ENCODE measurements at places on chromosomes 16 and 17.

GRCh38 chr16:31215287-31216162 is 1.4 kb downstream of the PYDC1 start:
- DNase-seq = no peak

DNA sequence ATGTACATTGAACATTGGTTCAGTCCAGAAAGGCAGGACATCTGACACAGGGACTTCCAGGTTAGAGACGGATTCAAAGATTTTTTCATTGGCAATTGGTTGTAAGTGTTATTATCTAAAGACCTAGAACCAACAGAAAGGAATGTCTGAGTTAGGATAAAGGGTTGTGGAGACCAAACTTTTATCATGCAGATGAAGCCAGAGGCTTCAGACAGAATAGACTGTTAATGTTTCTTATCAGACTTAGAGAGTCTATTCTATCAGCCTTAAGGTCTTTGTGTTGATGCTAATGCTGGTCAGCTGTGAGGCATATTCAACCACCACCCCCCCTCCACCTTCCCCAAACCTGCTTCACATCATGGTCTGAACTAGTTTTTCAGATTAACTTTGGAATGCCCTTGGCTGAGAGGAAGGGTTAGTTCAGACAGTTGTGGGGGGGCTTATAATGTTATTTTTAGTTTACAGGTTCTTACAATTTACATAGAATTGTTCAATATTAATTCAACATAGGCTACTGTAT is 2.1 kb upstream of the ITGB3 start:
- no peak for DNase-seq

GRCh38 chr17:17063546-17064122 is 21.4 kb downstream of the MPRIP start:
- no peak for DNase-seq

GRCh38 chr16:66369055-66369592 is 2.6 kb downstream of the CDH5 start:
- no peak for DNase-seq

GRCh38 chr16:8998108-8998507 is 34.4 kb upstream of the USP7 start:
- no peak for DNase-seq

- peak; percentile 26 for DNase-seq
Observed at GRCh38 chr16:14249291-14250032, 178.3 kb downstream of the MRTFB start.

DNA sequence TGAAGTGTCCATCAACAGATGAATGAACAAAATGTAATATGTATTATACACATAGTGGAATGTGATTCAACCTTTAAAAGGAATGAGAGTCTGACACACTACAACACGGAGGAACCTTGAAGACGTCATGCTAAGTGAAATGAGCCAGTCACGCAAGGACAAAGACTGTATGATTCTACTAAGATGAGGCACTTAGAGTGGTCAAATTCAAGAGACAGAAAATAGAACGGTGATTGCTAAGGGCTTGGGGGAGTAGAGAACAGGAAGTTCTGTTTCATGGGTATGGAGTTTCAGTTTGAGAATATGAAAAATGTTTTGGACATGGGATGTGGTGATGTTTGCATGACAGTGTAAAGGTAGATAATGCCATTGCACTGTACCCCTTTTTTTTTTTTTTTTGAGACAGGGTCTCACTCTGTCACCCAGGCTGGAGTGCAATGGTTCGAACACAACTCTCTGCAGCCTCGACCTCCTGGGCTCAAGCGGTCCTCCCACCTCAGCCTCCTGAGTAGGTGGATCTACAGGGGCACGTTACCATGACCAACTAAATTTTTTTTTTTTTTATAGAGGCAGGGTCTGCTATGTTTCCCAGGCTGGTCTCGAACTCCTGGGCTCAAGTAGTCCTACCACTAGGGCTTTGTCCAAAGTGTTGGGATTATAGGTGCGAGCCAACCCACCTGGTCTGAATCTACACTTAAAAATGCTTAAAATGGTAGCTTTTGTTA is 2.9 kb upstream of the CCDC102A start:
- no peak for DNase-seq

GRCh38 chr16:66798161-66798560 is 3.2 kb downstream of the TERB1 start:
- no peak for DNase-seq

DNA sequence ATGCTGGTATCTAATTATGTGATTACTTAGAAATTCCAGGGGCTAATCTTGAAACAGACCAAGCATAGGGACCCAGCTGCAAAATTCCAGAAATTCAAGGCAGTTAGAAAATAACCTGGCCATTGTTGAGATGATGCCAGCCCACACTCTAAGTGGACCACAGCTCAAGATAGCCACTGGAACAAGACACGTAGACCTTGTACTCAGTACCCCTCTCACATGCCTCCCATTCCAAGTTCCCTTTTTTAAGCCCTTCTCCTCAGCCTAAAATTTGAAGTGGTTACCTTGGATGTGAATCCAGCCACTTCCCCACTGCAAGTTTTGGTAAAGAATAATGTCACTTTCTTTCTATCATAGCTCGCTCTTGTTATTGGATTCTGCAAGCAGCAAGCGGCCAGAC is 4.1 kb upstream of the ZNF19 start:
- DNase-seq = no peak

DNA sequence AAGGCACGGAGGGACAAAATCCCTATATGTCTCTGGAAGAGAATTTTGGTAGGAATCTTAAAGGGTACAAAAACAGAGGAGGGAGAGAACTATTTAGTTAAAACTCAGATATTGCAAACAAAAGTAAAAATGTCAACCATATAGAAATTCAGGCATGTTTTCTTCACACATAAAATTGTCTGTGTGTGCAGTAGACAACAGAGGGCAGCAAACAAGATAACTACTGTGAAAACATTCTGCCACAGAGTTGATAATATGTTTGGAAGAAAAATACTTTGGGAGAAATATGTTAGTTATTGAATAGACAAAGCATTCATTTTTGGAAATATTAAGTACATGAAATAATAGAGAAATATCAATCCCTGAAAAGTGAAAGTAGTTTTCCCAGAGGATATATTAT is 56.2 kb downstream of the SNX11 start:
- DNase-seq = no peak

DNA sequence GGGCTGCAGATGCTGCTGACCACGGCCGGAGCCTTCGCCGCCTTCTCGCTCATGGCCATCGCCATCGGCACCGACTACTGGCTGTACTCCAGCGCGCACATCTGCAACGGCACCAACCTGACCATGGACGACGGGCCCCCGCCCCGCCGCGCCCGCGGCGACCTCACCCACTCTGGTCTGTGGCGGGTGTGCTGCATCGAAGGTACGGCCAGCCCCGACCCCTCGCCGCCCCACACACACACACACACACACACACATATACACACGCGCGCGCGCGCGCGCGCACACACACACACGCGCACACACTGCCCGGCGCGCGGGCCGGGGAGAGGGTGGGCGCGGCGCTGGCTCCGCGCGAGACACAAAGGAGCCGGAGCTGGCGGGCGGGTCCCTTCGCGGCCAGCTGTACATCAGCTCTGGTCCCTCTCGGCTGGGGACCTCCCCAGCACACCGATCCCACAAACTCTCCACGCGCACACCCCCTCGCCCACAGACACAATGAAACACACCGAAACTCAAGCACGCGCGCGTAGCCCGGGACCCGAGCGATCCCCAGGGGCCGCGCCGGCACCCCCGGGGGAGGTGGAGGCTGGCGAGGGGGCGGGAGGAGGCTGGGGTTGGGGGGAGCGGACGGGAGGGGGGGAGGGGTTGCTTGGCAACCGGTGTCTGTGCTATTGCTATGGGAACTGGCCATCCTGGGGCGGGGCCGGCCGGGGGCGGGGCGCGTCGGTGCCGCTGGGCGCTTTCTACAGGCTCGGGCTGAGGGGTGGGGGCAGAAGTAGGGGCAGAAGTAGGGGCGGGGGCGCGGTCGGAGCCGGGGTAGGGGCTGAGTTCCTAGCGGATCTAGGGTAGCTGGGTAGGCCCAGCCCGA is 658 bp downstream of the CACNG4 start:
- peak; percentile 39 for DNase-seq

- no peak for DNase-seq
Observed at GRCh38 chr16:89430436-89431157, 59.8 kb downstream of the ANKRD11 start.

GRCh38 chr17:58665946-58666857 is 25.6 kb downstream of the TEX14 start:
- DNase-seq = no peak

DNA sequence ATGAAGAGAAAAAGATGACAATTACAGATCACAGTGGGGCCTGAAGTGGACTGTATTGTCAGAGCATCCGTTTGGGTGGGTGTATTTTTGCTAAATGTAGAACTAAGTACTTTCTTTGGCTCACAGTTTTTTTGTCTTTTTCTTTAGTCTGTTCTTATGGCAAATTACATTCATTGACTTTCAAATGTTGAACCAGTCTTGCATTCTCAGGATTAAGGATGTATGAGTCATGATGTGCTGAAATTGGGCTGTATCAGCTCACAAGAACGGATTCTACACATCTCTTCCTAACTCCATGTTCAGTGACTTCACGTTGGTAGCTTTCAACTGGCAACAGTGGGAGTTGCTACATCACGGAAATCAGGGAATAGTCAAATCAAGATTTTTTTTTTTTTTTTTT is 66.5 kb downstream of the TEX2 start:
- no peak for DNase-seq

DNA sequence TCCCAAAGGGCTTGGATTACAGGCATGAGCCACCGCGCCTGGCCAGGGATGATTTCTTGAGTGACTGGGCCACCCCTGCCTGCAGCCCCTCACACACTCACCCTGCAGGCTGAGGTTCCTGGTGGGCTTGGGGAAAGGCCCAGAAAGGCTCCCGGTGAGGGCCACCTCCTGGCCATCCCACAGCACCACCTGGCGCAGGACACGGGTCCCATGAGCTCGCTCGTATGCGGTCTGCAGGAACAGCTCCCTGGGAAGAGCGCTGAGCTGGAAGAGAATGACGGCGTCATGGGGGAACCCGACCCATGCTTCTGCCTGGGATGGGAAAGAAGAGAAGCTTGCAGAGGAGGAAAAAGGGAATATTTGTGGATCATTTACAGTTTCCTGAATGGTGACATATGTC is 59.3 kb downstream of the RMI2 start:
- DNase-seq = no peak

- DNase-seq = no peak
Observed at GRCh38 chr16:81588326-81589081, 143.9 kb downstream of the CMIP start.

DNA sequence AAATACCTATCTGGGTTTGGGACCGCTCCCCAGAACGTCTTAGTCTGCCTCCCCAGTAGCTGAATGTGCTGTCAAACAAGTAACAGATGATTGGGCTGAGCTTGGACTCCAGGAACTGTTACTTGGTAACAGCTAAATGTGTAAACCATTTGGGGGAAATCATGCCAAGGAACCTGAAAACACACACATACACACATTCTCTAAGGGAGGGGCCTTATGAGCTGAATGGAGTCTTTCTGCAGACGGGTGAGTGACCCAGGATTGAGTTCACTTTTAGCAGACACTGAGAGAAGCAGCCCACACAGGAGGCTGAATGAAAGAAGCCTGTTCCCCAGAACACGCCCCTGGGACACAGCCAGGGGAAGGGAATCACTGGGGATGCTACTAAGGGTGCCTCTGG is 1.6 kb downstream of the ACLY start:
- no peak for DNase-seq

DNA sequence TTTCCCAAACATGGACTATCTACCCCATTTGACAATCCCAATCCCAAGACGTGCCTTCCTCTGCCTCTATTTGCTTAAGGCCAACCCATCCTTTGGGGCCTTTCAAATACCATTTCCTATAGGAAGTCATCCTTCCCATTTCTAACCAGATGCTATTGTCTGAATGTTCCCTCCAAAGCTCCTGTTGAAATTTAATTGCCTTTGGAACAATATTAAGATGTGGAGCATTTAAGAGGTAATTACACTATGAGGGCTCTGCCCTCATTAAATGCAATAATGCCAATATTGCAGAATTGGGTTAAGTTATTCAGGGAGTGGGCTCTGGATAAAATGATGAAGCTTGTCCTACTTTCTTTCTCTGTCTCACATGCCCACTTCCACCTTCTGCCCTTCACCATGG is 125.4 kb downstream of the ASIC2 start:
- no peak for DNase-seq

DNA sequence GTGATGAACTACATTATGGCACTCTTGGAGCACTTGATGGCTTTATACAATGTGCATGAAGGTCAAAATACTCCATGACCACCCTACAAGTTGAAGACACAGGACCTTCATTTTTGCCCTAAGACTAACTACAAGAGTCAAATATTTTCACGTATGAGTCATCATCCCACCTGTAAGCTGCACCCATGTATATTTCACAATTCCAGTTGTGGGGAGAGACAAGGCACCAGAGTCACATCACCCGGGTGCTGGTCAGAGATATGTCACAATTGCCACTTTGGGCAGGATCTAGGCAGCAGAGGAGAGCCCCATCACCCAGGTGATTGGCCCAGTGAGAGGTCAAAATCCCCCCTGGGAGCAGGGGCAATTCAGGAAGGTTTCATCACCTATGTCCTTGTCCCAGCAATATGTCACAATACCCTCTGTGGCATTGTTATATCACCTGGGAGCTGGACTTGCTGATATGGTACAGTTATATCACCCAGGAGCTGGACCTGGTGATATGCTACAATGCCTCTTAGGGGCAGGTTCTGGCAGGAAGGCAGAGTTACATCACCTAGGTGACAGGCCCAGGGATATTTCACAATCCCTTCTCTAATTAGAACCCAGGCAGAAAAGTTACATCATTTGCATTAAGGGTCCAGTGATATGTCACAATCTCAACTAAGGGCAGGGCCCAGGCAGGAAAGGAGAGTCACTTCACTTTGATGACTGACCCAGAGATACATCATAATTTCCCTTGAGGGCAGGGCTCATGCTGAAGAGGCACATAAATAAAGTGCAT is 1839.2 kb downstream of the TP53TG3F start:
- no peak for DNase-seq

DNA sequence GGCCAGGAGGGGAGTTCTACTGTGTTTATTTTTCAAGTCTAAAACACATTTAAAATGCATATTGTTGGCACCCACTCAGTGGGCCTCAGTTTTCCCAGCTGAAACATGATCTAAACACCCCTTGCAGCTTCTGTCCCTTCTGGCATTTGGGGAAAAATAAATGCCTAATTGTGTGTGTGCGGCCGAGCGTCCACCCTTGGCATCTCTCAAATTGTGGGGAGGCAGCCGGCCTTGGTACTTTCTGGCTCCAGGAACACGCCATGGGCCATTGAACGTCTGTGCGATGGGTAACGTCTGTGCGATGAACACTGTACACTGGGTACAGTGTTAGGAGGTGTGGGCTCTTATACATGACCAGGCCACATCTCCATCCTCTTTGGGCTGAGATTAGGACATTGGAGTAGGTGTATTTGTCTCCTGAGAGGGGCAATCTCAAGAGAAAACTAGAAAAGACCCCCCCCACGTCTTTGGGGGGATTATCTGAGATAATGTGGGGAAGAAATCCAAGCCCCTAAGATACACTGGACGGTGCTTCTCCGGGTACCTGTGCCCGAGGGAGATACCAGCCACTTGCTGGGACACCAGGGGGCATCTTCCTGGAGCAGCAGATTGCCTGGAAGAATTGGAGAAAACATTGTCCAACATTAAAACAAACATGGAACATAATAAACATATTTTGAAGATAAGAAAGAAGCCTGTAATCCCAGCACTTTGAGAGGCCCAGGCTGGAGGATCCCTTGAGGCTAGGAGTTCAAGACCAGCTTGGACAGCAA is 54.9 kb downstream of the RAB11FIP4 start:
- no peak for DNase-seq
